Stimulated activated naive CD8-positive, alpha-beta T cell treated with anti-CD3 and anti-CD28 coated beads, Interleukin-15, Interleukin-2, amounts not matched to agents 100 U/mL and 50 U/mL, for 24 hours (primary cell): ENCODE measurements at places on chromosomes 13 and 19.

DNA sequence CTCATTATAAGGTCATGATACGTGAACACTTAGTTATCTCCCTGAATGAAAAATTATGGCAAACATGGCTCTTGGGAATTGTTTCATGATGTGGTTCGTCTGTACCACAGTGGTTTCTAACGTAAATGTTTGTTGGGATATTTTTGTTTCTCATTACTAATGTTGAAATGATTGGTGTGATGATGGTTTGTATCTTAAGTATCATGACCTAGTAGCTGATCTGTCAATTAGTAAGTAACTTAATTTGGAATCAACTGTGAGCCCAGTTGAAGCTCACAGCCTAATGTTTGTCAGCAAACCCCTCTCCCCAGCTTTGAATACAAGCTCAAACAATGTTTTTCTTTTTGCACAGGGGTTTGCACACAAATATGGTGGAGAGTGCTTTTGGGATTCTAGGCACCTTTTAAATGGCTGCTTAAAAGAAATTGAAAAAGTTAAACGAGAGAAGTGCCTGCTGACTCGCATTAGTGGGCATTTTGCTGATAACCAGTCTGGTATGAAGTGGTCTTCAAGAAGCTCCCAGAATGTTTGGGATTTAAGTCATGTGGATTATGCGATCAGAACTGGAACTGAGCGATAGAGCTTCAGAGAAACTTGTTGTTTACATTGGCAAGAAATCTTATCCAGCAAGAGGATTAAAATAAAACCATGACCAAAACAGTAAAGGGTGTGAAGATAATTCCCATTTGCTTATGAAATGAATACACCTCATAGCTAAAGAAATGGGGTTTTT is 68.2 kb downstream of the LMO7 start:
- no peak for DNase-seq

DNA sequence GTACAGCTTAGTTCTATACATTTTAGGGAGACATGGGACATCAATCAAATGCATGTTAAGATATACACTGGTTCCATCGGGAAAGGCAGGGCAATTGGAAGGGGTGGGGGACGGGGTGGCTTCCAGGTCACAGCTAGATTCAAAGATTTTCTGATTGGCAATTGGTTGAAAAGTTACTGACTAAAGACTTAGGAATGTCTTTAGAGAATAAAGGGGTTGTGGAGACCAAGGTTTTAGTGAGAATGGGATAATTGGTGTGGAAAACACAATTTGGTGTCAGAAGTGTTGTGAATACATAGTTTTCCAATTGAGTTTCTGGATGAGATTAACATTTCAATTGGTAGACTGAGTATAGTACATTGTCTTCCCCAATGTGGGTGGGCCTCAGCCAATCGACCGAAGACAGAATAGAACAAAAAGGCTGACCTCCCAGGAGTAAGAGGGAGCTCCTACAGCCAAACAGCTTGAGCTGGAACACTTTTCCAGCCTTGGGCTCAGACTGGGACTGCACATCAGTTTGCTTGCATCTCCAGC is 988 bp upstream of the CCDC169 start:
- DNase-seq = no peak

GRCh38 chr19:33706631-33707030 is 84.9 kb downstream of the CHST8 start:
- DNase-seq = no peak

DNA sequence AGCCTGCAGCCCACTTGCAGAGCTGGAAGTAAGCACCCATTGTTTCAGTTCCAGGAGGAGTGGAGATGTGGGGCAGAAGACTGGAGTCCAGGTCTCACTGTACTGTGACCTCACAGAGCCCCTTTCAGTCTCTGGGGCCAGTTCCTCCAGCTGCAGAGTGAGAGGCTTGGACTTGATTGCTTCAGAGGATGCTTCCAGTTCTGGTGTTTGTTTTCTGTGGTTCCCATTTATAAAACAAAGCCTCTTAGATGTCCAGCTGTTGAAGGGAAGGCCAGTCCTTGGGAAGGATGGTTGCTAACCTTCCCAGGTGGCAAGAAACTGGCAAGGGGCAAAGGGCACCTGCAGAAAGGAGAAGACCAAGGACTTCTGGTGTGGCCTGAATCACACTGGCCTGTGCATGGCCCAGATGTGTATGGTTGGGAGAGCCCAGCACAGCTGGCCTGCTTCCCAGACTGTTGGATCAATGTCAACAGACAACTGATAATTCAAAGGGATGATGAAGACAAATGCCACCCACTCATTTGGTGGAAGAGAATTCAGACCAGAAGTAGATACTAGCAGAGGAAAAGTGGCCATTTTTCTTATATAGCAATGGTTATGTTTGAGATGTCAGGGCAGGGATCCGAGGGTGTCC is 218.5 kb downstream of the ZNF536 start:
- DNase-seq = no peak

- no peak for DNase-seq
Measured at GRCh38 chr19:741506-742131, 9.3 kb upstream of the MISP start.

GRCh38 chr13:98570929-98571372 is 6.0 kb downstream of the STK24 start:
- peak; percentile 44 for DNase-seq

- no peak for DNase-seq
Measured at GRCh38 chr19:33781996-33782395, 14.7 kb upstream of the KCTD15 start.

DNA sequence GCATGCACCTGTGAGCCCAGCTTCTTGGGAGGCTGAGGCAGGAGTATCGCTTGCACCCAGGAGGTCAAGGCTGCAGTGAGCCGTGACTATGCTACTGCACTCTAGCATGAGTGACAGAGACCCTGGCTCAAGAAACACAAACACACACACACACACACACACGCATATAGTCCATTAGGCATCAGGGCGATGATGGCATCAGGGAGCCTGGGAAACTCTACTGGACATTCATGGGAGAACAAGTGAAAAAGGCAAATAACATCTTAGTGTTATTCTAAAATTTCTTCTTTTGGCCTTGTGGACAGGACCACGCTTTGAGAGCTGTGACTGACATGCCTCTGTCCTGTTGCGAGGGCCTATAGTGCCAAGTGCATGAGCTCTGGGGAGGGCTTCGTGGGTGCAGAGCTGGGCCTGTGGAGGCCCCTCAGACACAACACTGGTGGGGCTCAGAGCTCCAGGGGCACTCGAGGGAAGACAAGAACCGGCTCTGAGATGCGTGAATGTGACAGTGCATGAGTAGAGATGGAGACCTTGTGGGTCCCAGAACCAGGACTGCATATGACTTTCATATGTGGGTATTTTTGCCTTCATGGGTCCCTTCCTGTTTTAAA is 8.0 kb upstream of the USF2 start:
- peak; percentile 1 for DNase-seq

DNA sequence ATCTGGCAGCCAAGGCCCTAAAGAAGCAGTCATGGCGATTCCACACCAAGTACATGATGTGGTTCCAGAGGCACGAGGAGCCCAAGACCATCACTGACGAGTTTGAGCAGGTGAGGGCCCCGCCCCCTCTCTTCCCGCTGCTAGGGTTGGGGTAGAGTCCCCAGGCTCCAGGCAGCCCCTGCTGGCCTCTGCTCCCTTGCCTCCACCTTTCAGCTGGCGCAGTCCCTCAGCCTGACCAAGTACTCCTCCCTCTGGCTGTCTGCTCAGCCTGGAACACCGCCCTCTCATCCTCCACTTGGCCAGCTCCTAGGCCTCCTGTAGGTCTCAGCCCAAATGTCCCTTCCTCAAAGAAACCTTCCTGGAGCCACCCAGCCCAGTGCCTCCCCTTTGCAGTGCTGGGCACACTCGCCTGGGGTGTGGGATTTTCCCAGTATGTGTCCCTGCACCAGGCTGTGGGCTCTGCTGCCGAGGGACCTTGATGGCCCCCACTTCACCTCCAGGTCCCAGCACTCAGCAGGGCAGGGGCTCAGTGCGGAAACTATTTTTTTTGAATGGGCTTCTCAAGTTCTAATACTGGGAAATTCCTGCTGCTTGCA is 5.7 kb downstream of the LENG1 start:
- no peak for DNase-seq

DNA sequence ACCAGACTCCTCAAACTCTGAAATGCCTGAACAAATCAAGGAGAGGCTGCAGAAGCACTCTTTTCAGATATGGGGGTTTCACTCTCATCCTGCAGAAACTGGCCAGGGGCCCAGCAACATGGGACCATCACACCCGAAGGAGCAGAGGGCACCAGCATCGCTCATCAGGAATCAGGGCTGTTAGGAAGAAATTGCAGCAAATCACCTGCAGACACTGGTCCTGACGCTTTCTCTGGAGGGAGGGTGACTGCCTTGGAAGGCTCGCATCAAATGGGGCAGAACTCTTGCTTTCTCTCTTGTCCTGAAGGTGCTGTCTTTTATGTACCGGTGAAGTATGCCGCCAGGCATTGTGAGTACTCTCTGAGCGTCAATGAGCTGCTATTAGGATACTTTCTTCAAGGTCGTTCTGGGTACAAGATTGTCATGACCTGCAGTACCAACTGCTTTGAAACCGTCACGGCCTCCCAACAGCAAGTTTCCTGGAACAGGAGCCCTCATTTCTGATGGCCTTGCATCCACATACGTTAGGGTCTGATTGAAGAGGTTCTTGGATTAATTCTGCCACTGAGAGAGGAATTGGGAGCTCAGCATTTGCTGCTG is 155.7 kb upstream of the SOX1 start:
- DNase-seq = no peak

DNA sequence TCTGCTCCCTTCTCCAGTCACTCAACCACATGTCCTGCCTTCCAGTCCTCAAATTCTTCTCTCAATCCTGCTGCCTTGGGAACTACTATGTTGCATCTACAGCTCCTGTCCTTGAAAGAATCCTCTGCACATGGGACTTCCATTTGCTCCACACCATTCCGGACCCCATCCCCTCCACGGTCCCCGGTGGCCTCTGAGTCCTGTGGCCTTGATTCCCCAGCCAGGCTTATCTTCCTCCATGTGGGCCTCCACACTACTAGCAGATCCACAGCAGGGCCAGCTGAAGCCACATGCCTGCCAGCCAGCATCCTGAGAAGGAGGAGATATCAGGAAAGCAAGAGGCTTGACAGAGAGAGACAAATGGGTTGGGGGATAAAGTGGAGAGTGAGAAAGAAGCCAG is 1323.8 kb downstream of the UQCRFS1 start:
- no peak for DNase-seq

DNA sequence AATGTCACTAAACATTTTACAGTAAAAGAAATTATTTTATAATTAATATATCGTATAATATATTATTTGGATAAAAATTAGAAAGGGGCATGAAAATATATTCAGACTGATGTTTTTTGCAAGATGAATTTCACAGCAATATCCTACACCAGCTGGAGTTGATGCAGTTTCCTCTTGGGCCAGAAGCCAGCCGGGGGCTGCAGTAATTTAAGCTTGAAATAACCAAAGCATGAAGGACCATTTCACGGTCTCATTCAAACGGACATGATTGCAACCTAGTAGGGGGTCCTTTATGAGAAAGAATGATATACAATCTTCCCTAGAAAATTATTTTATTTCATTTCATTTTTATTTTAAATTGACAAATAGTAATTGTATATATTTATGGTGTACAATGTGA is 797.2 kb upstream of the PCDH9 start:
- DNase-seq = no peak

DNA sequence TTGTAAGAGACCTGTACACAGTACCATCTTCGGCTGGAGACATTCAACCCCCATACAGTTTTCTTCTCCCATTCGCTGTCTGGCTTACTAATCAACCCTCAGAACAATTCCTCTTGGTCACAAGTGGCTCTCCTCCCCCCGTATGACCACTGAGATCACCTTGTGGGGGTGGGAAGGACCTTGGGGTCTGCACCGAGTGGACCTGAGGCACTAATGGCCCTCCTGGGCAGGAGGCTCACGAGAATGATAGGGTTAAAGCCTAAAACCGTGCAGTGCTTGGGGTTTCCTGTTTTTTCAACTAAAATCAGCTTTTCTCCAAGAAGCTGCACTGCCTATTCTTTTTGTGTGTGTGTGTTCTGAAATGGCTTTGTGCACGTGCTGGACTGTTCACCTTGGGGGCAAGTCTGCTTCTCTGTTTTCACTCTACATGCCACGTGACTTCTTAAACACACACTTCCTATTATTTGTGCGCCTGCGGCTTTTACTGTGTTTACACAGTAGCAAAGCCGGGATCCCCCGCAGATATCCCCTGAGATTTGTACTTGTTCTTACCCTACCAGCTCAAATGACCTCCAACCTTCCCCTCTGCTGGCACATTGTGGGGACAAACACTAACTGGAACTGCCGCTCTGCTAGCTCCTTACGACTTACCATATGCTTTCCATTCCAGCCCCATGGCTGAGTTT is 12.3 kb downstream of the RBM26 start:
- peak; percentile 53 for DNase-seq

- no peak for DNase-seq
Measured at GRCh38 chr13:53405616-53406015, 377.0 kb downstream of the OLFM4 start.

DNA sequence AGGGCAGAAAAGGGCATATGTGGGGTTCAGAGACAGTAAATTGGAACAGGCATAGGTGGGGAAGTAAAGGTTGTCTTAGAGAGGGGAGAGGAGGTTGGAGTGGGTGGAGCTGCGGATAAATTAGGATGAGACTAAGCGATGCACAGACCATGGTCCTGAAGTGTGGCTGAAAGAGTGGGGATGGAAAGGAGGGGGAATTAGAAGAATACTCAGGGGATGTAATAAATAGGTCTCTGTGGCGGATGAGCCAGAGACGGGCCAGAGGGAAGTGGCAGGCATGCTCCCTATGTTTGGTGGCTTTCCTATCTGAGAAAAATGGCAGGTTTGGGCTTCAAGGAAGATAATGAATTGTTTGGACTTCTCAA is 123.4 kb downstream of the OLFM4 start:
- DNase-seq = no peak

- DNase-seq = no peak
Measured at GRCh38 chr13:28488376-28489005, 6.4 kb downstream of the FLT1 start.

- no peak for DNase-seq
Measured at GRCh38 chr13:69580255-69580654, 527.4 kb upstream of the ATXN8OS start.

- DNase-seq = no peak
Measured at GRCh38 chr19:15644066-15644741, 3.5 kb downstream of the CYP4F3 start.

GRCh38 chr13:98557937-98558792 is 18.7 kb downstream of the STK24 start:
- no peak for DNase-seq

GRCh38 chr19:29645491-29645867 is 19.8 kb upstream of the PLEKHF1 start:
- DNase-seq = no peak

GRCh38 chr13:91142572-91142971 is 204.9 kb upstream of the MIR17HG start:
- no peak for DNase-seq

GRCh38 chr19:45402298-45403061 is 2.4 kb downstream of the PPP1R13L start:
- peak; percentile 58 for DNase-seq
